Stimulated activated CD8-positive, alpha-beta memory T cell treated with anti-CD3 and anti-CD28 coated beads, Interleukin-4, amount 100 ng/mL, for 1 hour (primary cell): ENCODE measurements at places on chromosomes 6 and 20.

DNA sequence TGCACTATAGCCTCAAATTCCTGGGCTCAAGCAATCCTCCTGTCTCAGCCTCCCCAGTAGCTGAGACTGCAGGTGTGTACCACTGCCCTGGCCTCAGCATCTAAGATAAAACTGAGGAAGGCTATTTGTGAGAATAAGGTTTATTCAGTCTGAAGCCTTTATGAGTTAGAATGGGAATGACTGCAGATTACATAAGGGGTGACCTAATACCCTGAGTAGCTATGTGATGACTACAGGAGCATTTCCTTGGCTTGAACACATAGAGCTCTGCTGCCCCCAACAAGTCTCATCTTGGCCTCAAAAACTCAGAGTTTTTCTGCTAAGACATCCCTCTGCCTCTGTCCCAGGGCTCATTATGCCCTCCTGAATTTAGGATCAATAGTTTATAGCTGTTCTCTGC is 7.6 kb downstream of the GSS start:
- no peak for DNase-seq

DNA sequence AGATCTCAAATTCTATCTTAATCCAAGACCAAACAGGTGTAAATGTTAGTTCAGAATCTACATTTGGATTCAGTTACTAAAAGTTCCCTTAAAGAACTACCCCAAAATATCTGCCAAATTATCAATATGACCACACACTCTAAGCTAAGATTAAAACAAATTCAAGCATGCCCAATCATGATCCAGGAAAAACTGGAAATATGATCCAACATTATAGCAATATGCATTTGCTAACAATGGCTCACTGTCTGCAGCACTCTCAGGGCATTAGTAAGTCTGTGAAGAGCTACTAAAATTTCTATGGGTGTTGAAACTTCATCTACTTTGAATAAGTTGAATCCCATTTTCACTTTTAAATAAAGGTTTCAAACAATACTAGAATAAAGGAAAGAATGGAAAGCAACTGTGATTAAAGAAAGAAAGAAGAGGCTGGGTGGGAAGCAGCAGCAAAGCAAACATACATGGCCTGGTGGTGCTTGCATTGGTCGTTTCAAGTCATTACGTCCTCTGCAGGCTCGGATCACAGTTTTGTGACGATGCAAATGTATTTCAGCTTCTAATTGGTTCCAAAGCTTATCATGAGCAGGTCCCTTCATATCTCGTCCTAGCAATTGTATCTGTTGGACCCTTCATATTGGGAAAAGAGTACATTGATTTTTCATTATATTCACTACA is 29.2 kb downstream of the GOPC start:
- no peak for DNase-seq

DNA sequence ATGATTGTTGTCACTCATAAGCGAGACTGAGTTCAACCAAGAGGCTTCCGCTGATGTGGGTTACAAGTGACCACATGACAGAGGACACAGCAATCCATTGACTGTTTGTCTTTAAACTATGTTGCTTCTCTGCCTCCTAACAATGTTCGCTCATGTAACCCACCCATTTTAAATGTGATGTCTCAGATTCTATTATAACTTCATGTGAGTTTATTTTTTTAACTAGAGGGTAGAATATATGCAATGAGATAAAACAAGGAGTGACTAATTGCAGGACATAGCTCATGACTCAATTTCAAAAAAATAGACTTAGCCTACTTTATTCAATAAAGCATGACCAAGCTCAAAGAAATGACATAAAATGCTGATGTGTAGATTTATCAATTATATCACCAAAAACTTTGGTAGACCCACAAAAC is 119.2 kb upstream of the SASH1 start:
- no peak for DNase-seq

- no peak for DNase-seq
Measured at GRCh38 chr6:41159415-41160082, 3.4 kb downstream of the TREM2 start.

DNA sequence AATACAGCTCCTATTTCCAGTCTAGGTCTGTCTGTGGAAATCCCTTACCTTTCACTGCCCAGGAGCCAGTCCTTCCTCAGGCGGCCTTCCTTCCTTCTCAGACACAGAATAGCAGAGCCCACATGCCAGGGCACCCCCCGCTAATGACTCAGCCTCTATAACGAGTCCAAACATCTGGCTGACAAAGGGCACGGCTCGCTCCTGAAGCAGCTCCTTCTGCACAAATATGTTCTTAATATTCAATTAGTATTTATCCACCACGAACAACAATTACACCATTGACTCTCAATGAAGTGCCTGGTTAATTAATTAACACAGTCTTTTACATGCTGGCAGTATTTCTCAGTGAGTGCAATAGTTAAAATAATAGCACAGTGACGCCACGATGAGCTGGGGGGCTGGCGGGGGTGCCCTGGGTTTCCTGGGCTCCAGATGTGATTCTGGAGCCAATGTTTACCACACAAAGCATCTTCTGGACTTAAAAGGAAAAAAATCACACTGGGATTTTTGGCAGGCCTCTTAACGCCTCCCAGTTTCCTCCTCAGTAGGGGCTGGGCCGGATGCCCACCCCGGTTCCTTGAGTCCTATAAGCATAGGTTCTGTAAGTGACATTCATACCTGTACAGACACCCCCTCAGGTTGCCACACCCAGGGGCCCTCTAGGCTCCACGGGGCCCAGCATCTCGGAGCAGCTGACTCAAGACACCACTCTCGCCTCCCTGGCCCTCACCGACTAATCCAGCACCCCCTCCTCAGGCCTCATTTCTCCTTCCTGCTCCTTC is 158.6 kb upstream of the MLN start:
- no peak for DNase-seq

- DNase-seq: no peak
Measured at GRCh38 chr6:150195996-150196417, 53.2 kb downstream of the PPP1R14C start.

GRCh38 chr6:135298455-135298854 is 117.3 kb downstream of the MYB start:
- no peak for DNase-seq

DNA sequence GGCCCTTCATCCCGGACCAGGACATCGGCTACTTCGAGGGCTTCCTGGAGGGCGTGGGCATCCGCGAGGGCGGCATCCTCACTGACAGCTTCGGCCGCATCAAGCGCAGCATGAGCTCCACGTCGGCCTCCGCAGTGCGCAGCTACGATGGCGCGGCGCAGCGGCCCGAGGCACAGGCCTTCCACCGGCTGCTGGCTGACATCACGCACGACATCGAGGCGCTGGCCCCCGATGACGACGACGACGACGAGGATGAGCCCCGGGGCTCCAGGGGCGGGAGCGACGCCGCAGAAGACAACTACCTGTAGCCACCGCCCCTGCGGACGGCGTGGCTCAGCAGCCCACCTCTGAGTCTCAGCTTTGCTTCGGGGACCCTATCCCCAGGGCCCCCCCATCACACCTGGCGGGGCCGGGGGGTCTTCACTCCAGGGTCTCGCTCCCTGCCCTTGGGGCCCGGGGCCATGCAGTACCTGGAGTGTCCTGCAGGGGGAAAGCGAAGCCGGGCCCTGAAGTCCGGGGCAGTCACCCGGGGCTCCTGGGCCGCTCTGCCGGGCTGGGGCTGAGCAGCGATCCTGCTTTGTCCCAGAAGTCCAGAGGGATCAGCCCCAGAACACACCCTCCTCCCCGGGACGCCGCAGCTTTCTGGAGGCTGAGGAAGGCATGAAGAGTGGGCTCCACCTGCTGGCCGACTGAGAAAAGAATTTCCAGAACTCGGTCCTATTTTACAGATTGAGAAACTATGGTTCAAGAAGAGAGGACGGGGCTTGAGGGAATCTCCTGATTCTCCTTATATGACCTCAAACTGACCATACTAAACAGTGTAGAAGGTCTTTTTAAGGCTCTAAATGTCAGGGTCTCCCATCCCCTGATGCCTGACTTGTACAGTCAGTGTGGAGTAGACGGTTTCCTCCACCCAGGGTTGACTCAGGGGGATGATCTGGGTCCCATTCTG is 20.8 kb upstream of the HCK start:
- DNase-seq: peak; percentile 24

- no peak for DNase-seq
Measured at GRCh38 chr6:6365242-6365641, 44.8 kb upstream of the F13A1 start.

DNA sequence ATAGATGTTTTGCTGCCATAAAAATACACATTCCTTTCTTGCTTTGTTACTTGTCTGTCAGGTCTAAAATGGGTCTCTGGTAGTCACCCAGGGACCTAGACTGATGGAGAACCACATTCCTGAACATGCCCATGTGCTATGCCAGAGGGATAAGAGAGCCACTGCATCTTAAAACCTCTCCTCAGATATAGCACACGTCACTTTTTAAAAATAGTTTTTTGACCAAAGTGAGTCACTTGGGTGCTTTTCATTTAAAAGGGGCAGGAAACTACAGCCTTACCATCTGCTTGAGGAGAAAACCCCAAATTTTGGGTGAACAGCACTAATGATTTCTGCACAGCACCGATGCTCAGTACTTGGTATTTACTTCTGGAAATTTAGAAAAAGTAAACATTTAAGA is 197.8 kb downstream of the OGFRL1 start:
- DNase-seq: no peak

- DNase-seq: no peak
Measured at GRCh38 chr6:135299256-135299655, 118.1 kb downstream of the MYB start.

DNA sequence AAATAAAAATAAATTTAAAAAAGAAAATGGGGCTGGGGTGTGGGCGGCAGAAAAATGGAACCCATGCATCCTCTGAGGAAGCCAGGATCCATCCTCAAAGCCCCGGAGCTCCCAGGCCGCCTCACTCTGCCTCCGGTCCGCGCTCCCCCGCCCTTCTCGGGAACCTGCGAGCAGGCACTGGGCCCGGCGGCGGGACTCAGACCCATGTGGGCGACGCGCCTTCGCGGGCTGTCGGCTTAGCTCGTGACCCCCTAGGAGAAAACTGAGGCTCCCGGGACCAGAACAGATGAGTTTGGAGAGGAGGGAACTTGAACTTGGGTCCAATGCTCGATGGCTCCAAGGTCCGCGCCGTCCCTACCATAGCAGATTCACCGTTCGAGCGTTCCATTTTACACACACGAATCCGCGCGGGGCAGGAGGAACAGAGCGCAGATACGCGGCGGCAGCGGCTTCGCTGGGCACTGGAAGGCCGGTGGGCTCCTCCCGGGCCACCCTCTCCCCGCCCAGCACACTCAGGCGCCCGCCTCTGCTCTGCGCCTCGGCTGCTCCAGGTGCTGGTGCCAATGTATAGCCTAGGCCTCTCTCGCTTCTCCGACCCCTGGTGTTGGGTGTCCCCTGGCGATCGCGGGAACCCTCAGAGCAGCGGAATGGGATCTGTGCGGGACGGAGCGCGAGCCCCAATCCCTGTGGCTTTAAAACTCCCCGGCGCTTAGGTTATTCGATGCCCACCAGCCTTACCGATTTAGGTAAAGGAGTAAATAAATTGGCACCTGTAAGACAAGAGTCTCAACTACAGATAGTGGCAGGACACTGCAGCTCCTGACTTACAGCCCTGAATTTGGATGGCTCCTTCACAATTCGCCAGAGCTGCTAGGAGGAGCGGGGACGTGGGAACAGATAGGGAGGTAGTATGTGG is 39.2 kb downstream of the DPPA5 start:
- no peak for DNase-seq

DNA sequence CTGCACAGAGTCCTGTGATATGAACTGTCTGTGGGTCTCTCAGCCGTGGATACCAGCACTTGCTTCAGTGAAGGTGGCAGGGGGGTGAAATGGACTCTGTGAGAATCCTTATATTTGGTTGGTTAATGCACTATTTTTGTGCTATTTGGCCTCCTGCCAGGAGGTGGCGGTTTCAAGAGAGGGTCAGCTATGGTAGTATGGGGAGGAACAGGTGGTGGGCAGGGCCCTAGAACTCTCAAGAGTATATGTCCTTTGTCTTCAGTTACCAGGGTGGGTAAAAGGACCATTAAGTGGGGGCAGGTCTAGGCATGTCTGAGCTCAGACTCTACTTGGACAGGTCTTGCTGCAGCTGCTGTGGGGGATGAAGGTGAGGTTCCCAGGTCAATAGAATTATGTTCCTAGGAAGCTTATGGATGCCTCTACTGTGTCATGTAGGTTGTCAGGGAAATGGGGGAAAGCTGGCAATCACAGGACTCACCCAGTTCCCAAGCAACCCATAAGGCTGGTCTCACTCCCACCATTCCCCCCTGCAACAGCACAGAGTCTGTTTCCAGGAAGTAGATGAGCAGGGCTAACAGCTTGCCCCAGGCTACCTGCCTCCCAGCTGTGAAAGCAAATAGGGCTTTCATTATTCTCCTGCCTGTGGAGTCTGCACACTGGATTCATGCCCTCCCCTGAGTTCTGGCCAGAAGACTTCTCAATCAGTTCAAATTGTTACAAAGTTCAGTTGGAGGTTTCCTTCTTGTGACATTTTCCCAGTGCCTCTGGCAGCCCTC is 56.8 kb upstream of the PHIP start:
- no peak for DNase-seq

GRCh38 chr20:53028337-53029007 is 56.3 kb downstream of the TSHZ2 start:
- no peak for DNase-seq

DNA sequence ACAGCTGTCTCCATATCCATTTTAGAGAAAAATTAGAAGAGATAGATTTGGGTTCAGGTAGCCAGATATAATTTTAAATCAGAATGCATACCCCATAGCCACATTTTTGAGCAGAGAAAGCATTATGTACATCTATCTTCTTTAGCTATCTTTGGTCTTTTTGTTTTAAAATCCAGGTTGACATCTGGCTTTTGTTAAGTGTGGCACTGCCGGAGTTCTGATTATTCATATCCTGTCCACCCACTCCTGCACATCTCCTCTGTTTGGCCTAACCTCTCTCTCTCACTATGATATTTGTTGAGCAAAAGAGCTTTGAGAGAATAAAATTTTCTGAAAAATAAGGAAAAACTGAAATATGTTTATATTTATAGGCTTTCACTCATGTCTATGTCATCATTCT is 189.7 kb downstream of the PACRG start:
- DNase-seq: no peak

DNA sequence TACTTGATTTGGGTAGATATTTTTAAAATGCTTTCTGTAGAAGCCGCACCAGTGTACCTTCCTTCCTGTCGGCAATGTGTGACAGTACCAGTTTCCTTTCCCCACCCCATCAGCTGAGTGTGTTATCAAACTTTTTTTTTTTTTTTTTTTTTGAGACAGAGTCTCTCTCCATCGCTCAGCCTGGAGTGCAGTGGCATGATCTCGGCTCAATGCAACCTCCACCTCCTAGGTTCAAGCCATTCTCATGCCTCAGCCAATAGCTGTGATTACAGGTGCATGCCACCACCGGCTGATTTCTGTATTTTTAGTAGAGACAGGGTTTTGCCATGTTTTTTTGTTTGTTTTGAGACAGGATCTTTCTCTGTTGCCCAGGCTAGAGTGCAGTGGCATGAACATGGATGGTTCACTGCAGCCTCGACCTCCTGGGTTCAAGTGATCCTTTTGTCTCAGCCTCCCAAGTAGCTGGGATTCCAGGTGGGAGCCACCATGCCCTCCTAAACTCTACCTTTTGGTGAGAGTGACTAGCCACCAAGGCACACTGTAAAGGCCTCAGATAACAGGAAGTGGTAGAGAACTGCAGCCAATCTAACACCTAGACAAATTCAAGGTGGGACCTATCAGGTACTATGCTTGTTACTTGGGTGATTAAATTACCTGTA is 26.5 kb upstream of the ZBTB22 start:
- no peak for DNase-seq
